ENCODE measurements at places on chromosomes 3 and 15.

DNA sequence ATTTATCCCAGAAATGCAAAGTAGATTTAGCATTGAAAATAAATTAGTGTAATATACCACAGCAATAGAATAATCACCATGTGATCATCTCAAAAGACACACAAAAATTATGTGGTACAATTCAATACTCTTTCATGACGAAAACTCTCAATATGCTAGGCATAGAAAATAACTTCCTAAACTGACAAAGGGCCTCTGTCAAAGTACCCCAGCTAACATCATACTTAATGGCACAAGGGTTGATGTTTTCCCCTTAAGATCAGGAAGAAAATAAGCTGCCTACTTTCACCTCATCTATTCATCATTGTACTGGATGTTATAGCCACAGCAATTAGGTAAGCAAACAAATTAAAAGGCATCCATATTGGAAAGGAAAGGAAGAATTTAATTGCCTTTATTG is 22.7 kb upstream of the NIPA2 start:
- DNase-seq, result no peak

- DNase-seq, result no peak
Measured at GRCh38 chr15:67174864-67175573, 79.4 kb downstream of the AAGAB start.

- no peak for DNase-seq
Measured at GRCh38 chr3:125160606-125161371, 51.8 kb downstream of the SLC12A8 start.

GRCh38 chr3:157247391-157247790 is 87.4 kb upstream of the CCNL1 start:
- DNase-seq, result no peak

DNA sequence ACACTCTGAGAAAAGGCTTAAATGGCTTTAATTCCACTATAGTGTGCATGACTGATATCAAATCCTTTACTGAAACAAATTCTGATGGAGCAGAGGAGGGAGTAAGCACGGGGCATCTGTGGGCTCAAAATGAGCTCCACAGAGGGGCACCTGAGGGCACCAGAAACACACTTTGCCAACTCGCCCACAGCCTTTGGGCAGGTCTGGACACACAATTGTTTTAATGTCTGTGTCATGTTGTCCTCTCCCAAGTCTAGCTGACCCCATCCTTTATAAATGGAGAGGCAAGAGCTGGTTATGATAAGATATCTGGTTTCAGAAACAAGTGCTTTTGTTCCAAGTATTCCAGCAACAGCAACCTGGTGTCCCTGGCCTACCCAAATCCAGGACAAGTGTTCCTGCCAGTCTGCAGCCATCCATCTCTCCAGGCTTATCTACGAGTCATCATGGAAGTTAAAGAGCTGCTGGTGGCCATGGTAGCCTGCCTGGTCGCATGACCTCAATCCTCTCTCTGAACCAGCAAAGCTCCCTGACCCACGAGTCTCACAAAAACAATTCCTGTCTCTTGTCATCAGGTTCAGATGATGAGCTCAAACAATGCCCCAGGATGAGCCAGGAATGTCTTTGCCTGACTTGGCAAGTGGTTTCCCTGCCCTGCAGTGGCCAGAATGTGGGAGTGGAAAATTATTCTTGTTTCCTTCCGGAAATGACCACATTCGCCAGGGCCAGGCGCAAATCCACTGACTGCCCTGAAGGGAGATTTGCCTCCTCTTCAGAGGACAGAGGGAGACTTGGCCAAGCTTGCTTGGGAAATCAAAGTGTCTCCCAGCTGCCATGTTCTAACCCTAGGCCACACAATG is 64.4 kb upstream of the TPM1 start:
- no peak for DNase-seq

DNA sequence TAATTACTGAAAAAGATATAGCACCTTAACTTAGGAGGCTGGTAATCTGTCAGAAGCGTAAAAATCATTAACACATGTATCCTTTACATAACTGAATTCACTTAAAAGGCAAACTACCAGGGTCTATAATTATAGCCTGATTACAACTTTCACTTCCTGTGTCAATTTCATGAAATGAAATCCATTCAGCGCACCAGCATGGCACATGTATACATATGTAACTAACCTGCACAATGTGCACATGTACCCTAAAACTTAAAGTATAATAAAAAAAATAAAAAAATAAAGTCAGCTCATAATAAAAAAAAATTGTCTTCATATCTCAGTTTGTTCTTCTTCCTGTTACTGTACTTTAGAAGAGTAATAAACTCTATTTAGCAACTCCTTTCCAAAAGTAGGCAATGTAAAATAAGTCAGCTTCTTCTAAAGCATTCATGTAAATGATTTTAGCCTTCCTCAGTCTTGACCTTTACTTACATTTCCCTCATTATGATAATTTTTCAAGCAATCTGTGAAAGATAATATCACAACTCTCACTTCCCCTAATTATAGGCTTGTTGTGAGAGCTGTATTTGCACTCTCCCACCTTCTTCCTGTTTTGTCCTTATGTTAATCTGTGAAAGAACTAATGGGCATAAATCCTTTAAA is 50.1 kb downstream of the KBTBD8 start:
- no peak for DNase-seq

DNA sequence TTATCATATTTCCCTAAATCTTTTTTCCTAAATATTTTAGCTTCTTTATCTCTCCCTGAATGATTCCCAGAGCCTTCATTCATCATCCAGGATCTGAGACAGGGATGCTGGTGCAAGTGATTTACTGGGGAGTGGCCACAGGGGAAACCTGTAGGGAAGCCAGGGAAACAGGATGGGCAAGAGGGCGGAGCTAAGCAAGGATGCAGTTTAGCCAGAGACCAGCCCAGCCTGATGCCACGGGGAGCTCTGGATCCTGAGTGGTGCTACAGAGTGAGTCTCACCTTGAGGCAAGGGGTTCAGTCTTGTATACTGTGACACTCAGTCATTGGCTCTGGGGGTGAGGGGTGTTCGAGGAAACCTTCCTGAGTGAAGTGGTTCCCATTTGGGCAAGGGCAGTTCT is 39.7 kb upstream of the LRRFIP2 start:
- DNase-seq, result no peak

- DNase-seq, result no peak
Measured at GRCh38 chr3:45056608-45057301, 30.7 kb downstream of the CLEC3B start.

DNA sequence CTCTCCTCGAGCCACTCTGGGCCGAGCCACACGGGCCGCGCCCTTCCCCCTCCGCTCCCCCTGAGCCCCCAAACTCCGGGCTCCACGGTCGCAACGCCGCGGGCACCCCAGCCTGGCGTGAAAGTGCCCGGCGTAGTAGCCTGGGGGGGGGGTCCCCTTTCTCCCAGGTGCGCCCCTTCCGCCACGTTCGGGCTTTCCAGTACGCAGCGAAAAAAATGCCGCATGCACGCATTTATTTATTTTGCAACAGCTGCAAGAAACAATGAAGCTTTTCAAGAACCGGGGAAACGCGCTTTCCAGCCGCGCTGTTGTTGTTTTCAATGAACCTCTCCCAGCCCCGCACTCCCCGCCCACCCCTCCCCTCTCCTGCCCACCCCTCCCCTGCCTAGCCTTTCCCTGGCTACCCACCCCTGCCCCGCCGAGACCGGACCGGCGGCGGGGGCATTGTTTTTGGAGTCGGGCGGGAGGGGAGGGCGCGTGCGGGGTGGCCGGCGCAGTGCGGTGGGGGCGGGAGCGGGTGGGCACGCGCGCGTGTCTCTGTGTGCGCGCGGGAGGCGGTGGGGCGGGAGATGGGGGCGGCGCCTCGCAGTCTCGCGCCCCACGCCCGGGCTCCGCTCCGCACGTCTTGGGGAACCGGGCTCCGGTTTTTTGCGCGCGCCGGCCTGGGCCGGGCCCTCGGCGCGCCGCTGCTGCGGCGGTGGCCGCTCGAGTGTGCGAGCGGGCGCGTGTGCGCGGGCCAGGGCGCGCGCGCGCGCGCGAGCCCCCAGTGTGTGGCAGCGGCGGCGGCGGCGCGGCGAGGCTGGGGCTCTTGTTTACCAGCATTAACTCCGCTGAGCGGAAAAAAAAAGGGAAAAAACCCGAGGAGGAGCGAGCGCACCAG is at the start of gene IGF1R:
TSS of gene IGF1R (plus strand) at position 766 of the 880 bp plus-strand sequence. CDS start 1,043 bp downstream, outside the sequence.
- peak; percentile 69 for DNase-seq

- no peak for DNase-seq
Measured at GRCh38 chr15:36008719-36009118, 462.8 kb upstream of the DPH6 start.

- DNase-seq, result no peak
Measured at GRCh38 chr3:26920646-26921478, 298.3 kb downstream of the LRRC3B start.

GRCh38 chr15:100934726-100935125 is 15.6 kb downstream of the LRRK1 start:
- no peak for DNase-seq

GRCh38 chr15:51335538-51336410 is 2.6 kb downstream of the CYP19A1 start:
- no peak for DNase-seq

DNA sequence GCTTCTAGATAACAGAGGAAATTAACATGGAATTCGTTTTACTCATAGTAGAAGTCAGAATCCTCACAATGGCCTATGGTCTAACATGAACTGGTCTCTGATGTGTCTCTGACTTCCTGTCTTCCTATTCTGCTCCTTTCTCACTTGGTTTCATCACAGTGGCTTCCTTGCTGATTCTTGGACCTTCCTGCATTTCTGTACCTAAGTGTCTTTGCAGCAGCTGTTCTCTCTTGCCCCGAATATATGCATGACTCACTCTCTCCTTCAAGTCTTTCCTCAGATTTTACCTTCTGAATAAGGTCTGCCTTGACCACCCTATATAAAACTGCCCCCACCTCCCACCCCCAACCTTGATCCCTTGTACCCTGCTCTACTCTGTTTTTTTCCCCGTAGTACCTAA is 14.1 kb downstream of the ARL13B start:
- DNase-seq, result no peak

- no peak for DNase-seq
Measured at GRCh38 chr15:89679212-89679611, at the start of gene PLIN1. TSS of gene PLIN1 (minus strand) at chr15:89679367. CDS start at chr15:89677489, 1,878 bp downstream.

DNA sequence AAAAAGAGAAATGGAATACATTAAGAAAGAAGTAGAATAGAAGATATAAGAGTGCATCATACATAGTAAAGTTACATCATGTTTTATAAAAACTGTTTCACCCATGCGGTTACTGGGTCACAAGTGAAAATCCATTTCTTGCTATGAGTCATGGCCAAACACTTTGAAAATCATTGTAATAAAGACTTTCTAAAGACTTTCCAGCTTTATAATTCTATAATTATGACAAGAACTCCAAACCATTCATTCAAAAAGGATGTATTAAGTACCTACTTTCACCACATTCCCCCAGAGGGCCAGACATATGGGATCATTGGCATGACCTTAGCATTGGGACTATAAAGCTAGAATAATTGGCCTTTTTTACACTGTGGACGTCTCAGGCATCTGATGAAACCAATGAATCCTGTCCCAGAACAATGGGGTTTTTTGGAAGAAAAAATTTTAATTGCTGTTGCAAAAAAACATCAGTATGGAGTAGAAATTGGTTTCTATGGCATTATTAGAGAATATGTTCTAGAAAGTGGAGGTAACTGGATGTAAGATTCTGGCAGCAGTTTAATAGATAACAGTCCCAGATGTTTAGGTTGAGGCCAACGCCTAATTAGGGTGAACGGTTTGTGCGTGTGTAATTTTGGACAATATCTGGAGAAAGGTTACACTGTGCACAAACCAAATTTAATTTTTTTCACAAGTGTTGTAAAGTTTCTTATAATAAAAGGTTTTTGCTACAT is 3.3 kb upstream of the SKIC8 start:
- DNase-seq, result no peak

- DNase-seq, result no peak
Measured at GRCh38 chr3:59658866-59659265, 609.0 kb upstream of the CFAP20DC start.

GRCh38 chr3:109275702-109276293 is 40.5 kb downstream of the DPPA2 start:
- no peak for DNase-seq

DNA sequence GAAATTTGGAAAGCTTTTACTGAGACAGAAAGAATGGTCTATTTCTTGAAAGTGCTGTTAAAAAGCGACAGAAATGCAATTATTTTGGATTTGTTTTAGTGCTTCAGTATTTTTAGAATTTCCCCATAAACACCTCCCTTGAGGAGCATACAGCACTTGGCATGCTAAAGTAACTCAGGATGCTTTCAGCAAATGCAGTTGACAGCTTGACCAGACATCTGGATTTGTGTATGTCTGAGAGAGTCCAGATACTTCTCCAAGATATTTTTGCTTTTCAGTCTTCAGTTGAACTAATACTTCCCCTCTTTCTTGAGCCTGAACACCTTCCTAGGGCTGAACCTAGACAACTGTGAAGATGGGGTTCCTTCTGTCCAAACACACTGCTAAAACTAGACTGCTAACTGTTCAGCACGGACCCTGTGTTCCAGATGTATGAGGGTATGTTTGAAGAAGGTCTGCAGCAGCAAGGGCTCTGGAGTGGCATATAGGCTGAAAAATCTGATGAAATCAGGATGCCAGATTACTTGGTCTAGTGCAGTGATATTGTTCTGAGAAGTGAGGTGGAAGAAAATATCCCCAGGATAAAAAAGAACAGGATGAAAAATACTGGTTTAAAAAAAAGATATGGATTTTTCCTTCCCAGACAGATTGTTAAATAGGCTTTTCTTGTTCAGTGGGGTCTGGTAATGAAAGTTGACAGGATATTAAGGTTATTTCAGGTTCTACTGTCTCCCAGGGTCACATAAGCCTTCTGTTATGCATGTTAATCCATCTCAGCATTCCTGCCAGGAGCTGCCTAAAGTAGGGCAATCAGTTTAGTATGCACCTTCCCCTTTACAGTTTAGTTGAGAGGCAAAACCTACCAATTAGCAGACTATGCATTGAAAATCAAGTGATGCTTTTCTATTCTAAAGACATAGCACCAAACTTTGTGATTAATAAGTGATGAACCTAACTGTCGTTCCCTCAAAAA is 516.9 kb upstream of the TBL1XR1 start:
- DNase-seq, result no peak

GRCh38 chr3:122357828-122358702 is 25.0 kb downstream of the MIX23 start:
- DNase-seq, result no peak

DNA sequence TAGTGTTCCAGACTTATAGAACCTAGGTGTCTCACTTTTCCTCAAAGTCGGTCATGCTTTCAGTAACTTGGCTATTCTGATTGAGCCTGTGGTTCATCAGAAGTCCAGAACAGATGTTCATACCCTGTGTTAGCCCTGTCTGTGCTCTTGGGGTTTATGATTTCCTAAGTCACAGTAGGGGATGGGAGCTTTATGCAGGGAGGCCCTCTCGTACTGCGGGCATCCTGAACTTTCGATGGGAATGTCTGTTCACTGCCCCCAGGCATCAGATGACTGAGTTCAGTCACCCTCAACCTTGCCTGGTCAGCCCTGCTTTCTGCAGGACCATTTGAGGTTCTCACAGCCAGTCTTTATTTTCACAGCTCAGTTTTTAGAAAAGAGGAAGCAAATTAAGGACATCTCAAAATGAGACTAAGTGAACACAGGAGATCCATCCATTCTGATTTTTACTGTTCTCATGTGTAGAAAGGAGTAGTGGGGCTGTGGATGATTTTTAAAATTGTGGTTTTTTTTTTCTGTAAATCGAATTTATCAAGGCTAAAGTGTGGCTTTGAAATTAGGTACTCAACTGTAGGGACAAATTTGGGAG is 71.3 kb downstream of the CMTM8 start:
- no peak for DNase-seq

- DNase-seq, result no peak
Measured at GRCh38 chr15:78069462-78070029, 8.0 kb downstream of the TBC1D2B start.

- DNase-seq, result no peak
Measured at GRCh38 chr3:193879099-193879863, 256.7 kb upstream of the HES1 start.
